ENCODE measurements at places on chromosomes 6 and 20. TPM values are rescaled to one million over a fixed set of nuclear protein-coding genes. Genes with fewer than 3 reads are reported as not detected.

HCRTR2 gene
- total RNA-seq, result not detected

CST1 gene
- total RNA-seq, result not detected

KIAA0408 gene
- total RNA-seq, result 0.28 TPM

SCRT2 gene
- not detected for total RNA-seq

GATA5 gene
- total RNA-seq, result not detected

All from esophagus mucosa (tissue), 1 donor.